ENCODE measurements at places on chromosomes 7 and 10.
A peak's percentile ranks its signal among the peaks of the same experiment; 100 is the strongest.

GRCh38 chr10:59829024-59829423 lies 75.8 kb upstream of the MRLN start:
- DNase-seq, result no peak

GRCh38 chr7:100088621-100089457 lies at the start of gene COPS6:
Gene COPS6 (plus strand): TSS chr7:100088969. CDS start chr7:100088991, 22 bp downstream.
- DNase-seq, result peak; percentile 79

DNA sequence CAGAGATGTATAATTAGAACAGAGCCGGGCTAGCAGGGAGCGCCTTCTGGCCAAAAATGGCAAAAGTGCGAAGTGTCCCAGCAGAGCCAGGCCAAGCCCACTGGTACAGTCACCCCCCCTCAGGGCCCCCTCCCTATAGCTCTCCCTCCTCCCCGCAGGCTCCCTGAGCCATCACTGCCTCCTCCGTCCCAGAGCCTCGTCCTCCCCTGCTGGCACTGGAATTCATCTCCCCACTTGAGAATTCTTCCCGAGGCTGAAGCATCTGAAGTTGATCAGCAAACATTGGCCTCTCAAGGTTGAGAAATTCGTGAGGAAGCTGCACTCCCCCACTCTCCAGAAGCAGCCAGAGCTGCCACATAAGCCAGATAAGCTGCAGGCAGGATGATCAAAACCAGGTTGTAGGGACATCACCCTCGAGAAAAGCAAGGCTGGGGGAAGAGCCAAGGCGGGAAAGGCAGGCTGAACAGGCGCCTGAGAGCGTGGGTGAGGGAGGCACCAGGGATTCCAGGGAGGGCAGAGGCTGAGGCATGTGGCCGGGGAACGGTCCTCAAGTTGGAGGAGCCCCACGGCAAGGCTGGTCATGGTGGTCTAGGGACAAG lies 23.4 kb downstream of the CAMK2G start:
- DNase-seq, result no peak

DNA sequence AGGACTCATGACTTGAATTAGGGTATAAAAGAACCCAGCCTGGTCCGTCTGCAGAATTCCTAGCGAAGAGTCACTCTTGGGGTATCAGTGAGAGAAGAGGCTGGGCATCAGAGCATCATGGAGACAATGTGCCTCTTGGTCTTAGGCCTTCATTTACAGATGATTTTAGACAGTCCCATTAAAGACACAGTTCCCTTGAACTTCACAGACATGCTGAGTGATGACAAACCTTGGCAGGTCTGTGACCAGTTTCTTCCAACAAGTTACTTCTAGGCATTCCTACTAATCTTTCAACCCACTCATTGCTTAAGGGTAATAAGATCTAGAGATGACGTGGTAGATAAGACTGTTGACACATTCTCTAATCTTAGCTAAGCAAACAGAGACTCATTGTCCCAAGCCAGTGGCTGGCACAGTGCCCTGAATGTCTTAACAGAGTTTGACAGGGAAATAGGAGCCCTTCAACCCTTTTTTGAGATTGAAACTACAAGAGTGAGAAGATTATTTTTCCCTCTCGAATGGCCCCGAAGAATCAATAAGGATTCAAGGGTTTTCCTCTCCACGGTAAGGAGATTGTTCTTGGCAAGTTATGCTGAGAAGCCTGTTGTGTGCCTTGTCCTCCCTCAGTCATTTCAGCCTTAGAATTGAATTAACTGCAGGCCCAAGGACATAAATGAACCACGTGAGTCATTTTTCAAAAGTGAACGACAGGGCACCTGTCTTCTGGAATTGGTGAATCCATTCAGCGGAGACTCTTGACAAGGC lies 281.1 kb downstream of the CCDC3 start:
- no peak for DNase-seq

DNA sequence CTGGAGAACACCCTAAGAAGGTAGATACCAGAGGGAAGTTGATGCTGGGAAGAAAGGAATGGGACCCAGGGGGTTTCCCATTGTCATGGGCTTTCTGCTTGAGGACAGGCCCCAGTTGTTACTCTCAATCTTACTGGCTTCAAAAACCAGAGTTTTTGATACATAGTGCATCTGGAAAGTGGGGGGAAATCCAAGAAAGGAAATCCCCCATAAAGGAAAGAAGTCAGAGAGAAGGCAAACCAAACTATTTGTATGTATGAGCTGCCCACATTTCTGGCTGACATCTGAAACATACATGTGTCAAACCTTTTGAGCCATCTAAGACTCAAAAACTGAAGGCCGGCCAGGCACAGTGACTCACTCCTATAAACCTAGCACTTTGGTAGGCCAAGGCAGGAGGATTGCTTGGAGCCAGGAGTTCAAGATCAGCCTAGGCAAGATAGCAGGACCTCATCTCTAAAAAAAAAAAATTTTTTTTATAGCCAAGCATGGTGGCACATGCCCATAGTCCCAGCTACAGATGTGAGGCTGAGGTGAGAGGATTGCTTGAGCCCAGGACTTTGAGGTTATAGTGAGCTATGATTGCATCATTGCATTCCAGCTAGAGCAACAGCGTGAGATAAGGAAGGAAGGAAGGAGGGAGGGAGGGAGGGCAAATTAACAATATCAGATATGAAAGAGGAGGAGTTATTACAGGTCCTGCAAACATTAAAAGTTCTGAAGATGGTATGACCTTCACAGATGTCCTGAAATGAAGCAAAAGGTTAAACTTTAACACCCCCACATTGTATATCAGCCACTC lies 6.7 kb upstream of the COA1 start:
- DNase-seq, result no peak

DNA sequence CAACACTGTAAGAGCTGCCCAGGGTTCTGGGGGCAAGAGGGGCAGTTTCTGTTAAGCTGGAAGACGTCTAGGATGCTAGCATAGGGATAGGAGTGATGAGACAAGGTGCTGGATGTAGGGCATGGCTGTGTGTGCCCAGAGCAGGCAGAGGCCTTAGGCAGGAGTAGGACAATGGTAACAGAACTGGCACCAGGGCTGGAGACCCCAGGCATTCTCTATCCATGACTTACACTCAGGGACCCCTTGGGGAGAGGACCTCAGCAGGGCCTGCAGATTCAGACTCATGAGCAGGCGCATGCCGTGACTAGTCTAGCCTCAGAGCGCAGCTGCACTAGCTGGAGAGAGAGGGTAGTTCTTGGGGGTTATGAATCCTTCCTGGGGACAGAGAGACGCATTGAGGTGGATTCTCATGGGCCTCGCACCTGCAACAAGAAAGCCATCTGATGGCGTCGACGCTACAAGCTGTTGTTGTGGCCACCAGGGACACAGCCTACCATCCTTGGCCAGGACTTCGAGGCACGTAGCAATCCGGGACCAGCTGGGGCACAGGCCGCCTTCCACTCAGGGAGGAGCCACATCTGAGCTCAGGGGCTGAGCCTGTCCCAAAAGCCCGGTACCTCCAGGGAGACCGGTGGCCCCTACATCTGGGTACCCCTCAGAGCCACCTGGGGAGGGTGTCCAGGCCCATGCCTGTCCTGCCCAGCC lies 474.1 kb downstream of the PTPRN2 start:
- no peak for DNase-seq

DNA sequence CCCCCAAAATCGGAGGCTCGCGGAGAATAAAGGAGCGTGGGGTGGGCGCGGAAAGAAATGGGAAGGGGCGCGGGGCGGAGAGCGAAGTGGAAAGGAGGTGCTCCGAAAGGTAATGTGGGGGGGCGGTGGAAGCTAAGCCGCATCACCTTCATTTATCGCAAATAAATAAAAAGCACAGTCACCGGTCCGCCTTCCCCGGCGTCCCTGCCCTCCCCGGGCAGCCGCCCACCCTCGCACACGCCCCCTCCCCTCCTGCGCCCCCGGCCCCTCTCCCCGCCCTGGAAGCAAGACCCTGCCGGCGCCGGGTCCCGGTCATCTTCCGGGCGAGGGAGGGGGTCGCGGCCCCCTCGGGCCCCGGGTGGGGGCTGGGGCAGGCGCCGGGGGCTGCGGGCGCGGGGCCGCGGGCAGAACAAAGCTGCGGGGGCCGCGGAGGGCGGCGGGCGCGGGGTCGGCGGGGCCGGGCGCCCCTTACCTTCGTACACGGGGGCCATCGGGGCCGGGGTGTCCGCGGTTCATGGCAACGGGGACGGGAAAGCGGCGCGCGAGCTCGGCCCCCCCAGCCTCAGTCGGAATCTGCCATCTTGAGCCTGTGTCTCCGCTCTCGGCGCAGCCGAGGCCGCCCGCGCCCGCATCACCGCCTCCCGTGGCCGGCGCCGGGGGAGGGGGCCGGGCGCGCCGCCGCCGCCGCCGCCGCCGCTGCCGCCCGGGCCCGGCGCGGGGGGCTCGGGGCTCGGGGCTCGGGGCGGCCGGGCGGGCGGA lies 486 bp downstream of the HIPK2 start:
- peak; percentile 23 for DNase-seq

GRCh38 chr7:91375378-91375777 lies 111.1 kb downstream of the FZD1 start:
- no peak for DNase-seq

DNA sequence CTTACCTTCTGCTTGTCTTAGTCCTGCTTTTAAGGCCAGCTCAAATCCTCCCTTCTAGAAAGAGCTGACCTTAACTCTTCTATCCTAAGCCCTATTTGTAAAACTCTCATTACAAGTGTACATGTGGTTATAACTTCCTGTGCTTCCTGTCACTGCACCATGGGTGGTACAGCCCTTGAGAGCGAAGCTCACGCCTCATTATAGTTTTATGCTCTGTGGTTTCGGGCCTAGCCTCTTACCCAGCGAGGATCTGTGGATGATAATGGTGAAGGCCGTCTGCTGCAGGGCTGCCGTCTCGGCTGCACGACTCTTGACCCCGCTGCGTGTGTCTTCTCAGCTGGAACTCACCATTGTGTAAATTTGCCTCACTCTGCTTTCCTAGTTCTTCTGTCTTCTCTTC lies 74.6 kb downstream of the CUL1 start:
- peak; percentile 4 for DNase-seq

DNA sequence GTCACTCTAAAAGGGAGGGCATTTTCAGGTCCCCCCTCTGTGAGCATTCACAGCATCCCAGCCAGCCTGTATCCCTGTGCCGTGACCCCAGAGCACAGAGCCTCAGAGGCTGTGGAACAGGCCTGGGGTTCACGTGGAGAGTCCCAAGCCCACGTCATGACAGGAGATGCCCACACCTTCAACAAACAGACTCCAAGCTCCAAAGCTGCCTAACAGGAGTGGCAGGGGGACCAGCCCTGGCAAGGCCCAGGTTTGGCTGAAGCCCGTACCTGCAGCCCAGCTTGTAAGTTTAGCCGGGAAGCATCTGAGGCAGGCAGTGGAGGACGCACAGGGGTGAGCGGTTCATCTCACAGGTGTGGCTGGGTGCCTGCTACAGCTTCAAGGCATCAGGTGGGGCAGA lies 33.5 kb downstream of the LHPP start:
- no peak for DNase-seq

DNA sequence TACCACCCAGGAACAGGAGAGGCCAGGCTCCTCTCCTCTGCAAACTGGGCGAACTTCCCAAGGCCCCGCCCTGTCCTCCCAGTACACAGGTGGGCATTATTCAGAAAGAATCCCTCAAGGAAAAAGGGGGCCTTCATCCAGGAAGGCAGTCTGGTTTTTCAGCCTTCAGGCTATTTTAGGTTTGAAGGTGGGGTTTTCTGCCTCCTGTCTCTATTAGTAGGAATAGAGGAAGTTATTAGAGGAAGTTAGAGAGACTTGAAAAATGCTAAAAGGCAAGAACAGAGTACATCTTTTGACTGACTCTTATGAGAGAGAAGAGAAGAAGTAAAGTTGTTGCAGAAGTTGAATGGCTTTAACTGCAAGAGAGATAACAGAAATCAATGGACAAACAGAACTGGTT lies 250.9 kb upstream of the SORCS1 start:
- DNase-seq, result no peak

- no peak for DNase-seq
These were observed 101.6 kb downstream of the CYTH3 start for GRCh38 chr7:6170571-6171531.

DNA sequence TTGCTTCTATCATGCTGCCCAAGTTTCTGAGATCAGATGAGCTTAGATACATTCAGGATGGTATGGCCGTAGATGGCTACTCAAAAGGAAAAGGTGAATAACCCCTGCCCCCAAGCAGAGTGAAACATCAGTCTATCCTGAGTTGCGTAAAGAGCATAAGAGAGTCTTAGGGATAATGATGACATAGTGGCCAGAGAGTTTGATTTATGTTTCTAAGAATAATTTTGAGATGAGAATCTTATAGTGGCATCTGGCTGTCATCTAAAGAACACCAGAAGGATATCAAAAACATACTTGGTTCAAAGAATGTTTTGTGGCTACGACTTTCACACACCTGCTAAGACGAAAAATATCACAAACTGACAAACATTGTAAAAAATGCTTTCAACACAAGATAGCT lies 20.6 kb downstream of the PIK3CG start:
- DNase-seq, result no peak

GRCh38 chr7:1535701-1536454 lies 5.4 kb downstream of the MAFK start:
- no peak for DNase-seq

DNA sequence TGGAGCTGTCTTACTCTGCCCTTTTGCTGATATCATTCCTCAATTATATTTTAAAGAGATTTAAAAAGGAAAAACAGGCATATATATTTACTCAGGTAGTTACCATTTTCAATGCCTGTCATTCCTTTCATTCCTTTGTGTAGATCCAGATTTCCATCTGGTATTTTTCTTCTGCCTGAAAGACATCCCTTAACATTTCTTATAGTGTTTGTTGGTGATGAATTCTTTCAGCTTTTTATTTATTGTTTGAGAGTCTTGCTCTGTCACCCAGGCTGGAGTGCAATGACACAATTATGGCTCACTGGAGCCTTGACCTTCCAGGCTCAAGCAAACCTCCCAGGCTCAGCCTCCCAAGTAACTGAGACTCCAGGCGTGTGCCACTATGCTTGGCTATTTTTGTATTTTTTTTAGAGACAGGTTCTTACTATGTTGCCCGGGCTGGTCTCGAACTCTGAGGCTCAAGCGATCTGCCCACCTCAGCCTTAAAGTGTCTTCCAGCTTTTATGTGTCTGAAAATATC lies 5.6 kb upstream of the POM121 start:
- no peak for DNase-seq

DNA sequence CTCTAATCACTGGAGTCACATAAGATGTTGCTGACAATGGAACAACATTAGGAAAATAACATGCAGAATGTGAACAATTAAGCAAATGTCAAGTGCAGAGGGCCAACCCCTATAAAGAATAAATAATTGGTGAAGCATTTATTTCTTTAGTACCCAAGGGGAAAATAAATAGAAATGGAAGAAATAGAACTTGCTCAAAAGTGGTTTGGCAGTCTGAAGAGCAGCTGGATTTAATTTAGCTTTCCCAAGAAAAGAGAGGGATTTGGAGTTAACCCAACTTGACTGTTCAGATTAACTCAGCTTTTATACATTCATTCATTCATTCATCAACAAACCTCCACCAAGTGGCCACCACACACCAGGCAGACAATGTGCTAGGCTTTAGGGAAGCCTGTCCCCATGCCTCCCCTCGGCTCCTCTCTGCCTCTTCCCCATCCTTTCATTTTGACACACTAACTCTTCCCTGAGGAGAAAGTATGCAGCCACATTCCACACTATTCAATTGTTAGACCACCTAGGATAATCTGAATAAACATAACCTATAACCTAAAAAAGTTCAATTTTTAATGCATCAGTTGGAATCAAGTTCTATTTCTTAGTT lies 295.5 kb downstream of the AHR start:
- DNase-seq, result no peak

Data from activated T-helper 1 cell treated with Interleukin-2 at 50 U/mL for 16 hours (primary cell).